Transverse colon (tissue), 4 donors: ENCODE measurements at places on chromosomes 7 and 10. TPM values are rescaled to one million over a fixed set of nuclear protein-coding genes. Genes with fewer than 3 reads are reported as not detected.
A peak's percentile ranks its signal among the peaks of the same experiment; 100 is the strongest.

Gene FKBP6
- total RNA-seq, result not detected

Gene SPDYE1
- not detected for total RNA-seq

Gene FAS
- 9.0 TPM for total RNA-seq

Gene LZTS2
- 41.8 TPM for total RNA-seq

Gene NOS3
- total RNA-seq, result 3.5 TPM

GRCh38 chr7:149683181-149683580, 90.2 kb downstream of the ZNF467 start:
- DNase-seq, result no peak
- no peaks in the 10 kb centered on the region for H3K36me3 ChIP-seq
- no peaks in the 10 kb centered on the region for H3K4me1 ChIP-seq
- no peak overlapping the region for H3K27ac ChIP-seq
- H3K4me3 ChIP-seq, result no peak overlapping the region
- H3K27me3 ChIP-seq, result peaks cover 13% of the 10 kb centered on the region

DNA sequence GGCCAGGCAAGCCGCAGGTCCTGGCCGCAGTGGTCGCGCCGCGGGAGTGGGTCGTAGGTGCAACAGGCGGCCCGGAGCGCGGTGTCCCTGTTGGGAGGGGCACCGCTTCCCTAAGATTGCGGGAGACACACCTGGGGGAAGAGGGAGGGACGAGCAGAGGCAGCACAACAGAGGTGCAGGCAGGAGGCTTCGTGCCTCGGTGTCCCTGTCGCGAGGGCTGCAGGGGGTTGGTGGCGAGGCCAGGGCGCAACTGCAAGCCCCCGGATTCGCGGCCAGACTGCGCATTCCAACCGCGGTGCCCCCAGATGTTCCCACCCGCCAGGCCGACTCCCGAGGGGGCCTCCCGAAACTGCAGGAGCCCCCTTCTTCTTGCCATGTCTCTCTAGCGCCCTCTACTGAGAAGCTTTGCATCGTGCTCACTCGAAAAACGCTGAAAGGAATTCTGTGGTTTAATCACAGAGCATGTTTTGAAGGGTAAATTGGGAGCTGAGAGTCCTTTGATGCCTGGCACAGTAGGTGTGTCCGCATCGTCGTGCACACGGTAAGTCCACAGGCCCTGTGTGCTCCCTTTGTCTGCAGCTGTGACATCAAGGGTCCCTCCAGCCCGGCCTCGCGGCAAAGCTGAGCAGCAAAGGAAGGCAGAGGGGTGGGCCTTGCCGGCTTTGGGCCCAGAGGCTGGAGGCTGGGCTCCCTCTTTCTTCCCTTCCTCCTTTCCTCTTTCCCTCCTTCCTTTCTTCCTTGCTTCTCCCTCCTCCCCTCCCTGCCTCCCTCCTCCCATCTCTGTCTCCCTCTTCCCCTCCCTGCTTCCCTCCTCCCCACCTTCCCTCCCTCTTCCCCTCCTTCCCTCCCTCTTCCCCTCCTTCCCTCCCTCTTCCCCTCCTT, 6.2 kb upstream of the MBL2 start:
- H3K27ac ChIP-seq, result no peak overlapping the region
- H3K27me3 ChIP-seq, result peaks cover 6% of the 10 kb centered on the region
- no peaks in the 10 kb centered on the region for H3K36me3 ChIP-seq
- no peak overlapping the region for H3K4me3 ChIP-seq
- DNase-seq, result no peak
- no peaks in the 10 kb centered on the region for H3K4me1 ChIP-seq

GRCh38 chr7:32150039-32150438, 79.8 kb upstream of the PDE1C start:
- no peaks in the 10 kb centered on the region for H3K27me3 ChIP-seq
- no peak overlapping the region for H3K27ac ChIP-seq
- DNase-seq, result no peak
- H3K36me3 ChIP-seq, result no peaks in the 10 kb centered on the region

DNA sequence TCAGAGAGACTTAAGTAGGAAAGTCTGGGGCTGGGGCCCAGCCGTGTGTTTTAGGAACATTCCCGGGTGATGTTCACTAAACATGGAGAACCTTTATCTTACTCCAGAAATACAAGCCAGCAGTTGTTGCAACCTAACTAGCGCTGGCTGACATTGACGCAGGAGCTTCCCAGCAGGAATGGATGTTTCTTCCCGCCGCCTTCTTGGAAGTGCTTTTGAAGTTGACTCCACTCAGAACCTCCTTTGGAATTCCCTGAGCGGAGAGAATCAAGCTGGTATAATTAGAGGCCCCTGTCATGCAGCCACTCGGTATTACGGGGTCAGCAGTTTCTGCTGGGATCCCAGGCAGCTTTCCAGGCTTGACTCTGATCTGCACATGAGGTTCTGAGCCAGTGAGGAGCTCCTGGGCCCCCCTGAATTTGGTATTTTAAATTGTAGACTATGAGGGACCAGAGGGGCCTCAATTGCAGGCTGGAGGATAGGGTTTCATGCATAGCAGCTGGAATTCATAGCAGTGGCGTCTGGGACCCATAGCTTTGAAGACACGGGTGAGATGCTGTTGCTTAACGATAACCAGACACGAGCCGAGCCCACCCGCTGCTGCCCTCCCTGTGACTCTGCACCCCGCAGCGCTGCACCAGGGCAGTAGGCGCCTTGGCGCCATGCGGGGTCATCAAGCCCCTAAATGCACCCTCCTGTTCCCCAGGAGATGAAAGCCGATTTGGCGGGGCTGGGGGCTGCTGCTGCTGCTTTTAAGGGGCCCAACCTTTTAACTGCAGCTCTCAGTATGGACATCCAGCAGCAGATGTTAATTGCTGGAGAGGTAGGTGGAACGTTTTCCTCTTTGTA, 61.8 kb downstream of the EEPD1 start:
- H3K27ac ChIP-seq, result peak overlapping the region; percentile 61
- DNase-seq, result no peak
- H3K27me3 ChIP-seq, result no peaks in the 10 kb centered on the region
- no peaks in the 10 kb centered on the region for H3K36me3 ChIP-seq

DNA sequence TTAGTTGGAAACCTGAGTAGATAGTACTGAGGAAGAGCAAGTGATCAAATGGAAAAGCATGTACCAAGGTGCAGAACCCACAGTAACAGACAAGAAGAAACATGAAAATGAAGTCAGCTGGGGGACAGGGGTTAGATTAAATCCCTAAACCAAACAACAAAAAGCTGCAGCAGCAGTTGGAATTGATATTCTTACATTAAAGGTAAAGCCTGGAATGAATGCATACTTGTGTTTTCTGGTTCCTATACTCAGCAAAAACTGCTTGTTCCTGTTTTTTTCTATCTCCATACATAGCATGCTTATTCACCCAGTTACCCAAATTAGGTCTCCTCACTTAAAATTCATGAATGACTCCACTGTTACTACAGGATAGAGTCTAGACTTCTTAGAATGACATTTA, 92.4 kb downstream of the TPST1 start:
- no peaks in the 10 kb centered on the region for H3K27me3 ChIP-seq
- DNase-seq, result no peak

- H3K27me3 ChIP-seq, result no peaks in the 10 kb centered on the region
- no peaks in the 10 kb centered on the region for H3K36me3 ChIP-seq
- H3K4me1 ChIP-seq, result peaks cover 7% of the 10 kb centered on the region
- H3K4me3 ChIP-seq, result no peak overlapping the region
- H3K27ac ChIP-seq, result no peak overlapping the region
Observed at GRCh38 chr10:24349379-24350001, 140.6 kb downstream of the KIAA1217 start.

DNA sequence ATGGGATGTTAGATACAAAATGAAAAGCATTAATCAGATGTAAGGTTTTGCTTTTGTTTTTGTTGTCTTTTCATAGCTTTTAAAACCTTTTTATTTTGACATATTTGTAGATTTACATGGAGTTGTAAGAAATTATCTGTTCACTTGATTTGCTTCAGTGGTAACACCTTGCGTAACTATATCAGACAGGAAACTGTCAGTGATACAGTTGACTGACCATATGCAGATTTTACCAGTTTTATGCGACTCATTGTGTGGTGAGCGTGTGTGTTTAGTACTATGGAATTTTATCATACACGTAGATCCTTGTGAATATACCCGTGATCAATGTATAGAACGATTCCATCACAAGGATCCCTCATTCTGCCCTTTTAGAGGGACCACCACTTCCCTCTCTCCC, 701.4 kb downstream of the SUGCT start:
- no peaks in the 10 kb centered on the region for H3K4me1 ChIP-seq
- H3K36me3 ChIP-seq, result no peaks in the 10 kb centered on the region
- no peaks in the 10 kb centered on the region for H3K27me3 ChIP-seq

- no peaks in the 10 kb centered on the region for H3K36me3 ChIP-seq
- DNase-seq, result no peak
- no peak overlapping the region for H3K27ac ChIP-seq
- no peaks in the 10 kb centered on the region for H3K4me1 ChIP-seq
- no peak overlapping the region for H3K4me3 ChIP-seq
Observed at GRCh38 chr7:43824963-43825362, 44.4 kb downstream of the MRPS24 start.

DNA sequence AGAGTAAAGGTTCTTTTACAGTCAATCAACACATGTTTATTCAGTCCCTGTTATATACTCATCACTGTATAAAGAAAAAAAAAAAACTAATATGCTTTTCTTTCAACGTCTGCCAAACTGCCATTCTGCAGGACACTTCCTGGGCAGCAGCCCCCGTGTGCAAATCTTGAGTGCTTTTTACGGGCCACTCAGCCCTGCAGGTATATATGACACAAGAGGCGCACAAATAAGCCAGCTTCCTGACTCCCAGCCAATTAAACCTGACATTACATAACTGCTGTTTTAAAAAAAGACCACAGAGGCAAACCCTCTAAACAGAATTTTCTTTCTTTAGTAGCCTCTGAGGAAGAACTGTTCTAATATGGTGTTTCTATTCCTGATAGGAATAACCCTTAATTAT, 263.0 kb upstream of the NEBL start:
- no peaks in the 10 kb centered on the region for H3K4me1 ChIP-seq
- DNase-seq, result no peak
- no peaks in the 10 kb centered on the region for H3K36me3 ChIP-seq

- DNase-seq, result no peak
- H3K27ac ChIP-seq, result no peak overlapping the region
- no peak overlapping the region for H3K4me3 ChIP-seq
- no peaks in the 10 kb centered on the region for H3K27me3 ChIP-seq
- no peaks in the 10 kb centered on the region for H3K4me1 ChIP-seq
Observed at GRCh38 chr7:15715435-15715834, 29.0 kb upstream of the MEOX2 start.

- H3K4me1 ChIP-seq, result no peaks in the 10 kb centered on the region
- no peaks in the 10 kb centered on the region for H3K27me3 ChIP-seq
- H3K27ac ChIP-seq, result no peak overlapping the region
- DNase-seq, result no peak
- H3K36me3 ChIP-seq, result no peaks in the 10 kb centered on the region
Observed at GRCh38 chr7:128673571-128673970, 1.5 kb downstream of the GARIN1A start.

- H3K27ac ChIP-seq, result no peak overlapping the region
- no peak for DNase-seq
- no peak overlapping the region for H3K4me3 ChIP-seq
- no peaks in the 10 kb centered on the region for H3K4me1 ChIP-seq
- no peaks in the 10 kb centered on the region for H3K36me3 ChIP-seq
Observed at GRCh38 chr7:90669492-90669891, 73.4 kb downstream of the CDK14 start.

DNA sequence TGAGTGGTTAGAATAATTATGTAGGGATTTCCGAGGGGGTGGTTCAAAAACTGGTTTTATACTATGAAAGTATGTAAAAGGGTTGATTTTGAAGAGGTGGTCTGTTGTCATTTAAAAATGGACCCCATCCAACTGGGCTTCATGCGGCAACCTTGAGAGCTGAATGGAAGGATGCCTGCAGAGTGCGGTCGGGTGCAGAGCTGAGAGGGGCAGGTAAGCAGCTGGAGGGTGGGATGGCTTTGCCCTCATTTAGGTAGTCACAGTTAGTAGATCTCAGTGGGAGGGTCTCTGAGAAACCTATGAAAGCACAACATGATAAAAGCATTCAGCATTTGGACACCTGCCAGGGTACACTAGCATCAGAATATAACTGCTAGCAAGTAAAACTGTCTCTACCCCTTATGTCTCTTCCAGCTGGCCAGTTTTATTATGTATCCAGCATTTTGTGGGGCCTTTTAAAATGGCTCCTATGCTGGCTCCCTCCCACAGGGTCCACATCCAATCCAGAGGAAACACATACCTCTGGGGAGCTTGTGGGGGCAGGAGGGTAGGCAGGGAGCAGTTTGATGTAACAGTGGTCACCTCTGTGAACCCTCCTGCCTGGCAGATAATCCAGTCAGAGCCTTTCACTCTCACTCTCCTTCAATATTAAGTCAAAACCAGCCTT, 75.9 kb upstream of the MAGI2 start:
- no peak overlapping the region for H3K27ac ChIP-seq
- no peaks in the 10 kb centered on the region for H3K27me3 ChIP-seq
- H3K36me3 ChIP-seq, result no peaks in the 10 kb centered on the region
- DNase-seq, result no peak

- no peak overlapping the region for H3K4me3 ChIP-seq
- H3K4me1 ChIP-seq, result no peaks in the 10 kb centered on the region
- H3K27me3 ChIP-seq, result no peaks in the 10 kb centered on the region
- no peak overlapping the region for H3K27ac ChIP-seq
- no peak for DNase-seq
Observed at GRCh38 chr7:47811632-47812380, 136.5 kb downstream of the PKD1L1 start.

GRCh38 chr7:73615886-73616285, 8.4 kb downstream of the MLXIPL start:
- H3K27me3 ChIP-seq, result peaks cover 27% of the 10 kb centered on the region
- no peak for DNase-seq
- H3K36me3 ChIP-seq, result no peaks in the 10 kb centered on the region
- H3K4me3 ChIP-seq, result no peak overlapping the region

DNA sequence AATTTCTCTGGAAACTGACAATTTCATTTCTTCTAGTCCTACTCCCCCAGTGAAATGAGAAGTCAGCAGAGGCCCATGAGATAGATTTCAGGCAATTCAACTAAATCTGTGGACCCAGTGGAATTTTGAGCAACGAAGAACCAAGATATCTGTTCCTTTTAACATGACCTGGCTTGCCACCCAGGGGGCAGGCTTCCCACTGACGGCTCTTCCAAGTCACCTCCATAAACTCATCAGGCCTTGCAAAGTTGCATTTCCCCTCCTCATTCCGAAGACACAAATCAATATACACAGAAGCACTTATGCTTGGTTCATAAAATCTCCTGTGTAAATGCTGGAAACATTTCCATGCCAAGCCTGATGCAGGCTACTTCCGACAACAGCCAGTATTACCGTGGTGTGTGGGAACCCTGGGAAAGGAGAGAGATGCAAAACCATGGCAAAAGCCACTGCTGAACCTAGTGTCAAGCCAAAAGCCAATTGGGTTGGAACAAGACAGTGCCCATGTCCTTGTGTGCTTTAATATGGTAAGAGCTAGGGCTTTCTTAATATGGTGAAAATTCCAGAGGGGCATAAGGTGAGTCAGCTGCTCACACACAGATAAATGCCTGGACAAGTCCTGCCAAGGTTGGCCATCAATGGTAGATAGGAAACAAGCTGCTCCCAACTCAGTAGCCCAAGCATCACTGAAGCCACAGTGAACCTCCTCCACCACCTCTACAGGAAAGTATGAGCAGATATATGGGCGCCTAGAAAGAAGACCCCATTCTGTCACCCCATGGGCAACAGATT, 1.6 kb downstream of the FRMD4A start:
- H3K4me3 ChIP-seq, result no peak overlapping the region
- H3K36me3 ChIP-seq, result no peaks in the 10 kb centered on the region
- H3K27ac ChIP-seq, result no peak overlapping the region
- peaks cover 27% of the 10 kb centered on the region for H3K27me3 ChIP-seq

GRCh38 chr10:46234026-46234425, 52.8 kb upstream of the ANTXRL start:
- DNase-seq, result no peak
- no peak overlapping the region for H3K4me3 ChIP-seq
- H3K27me3 ChIP-seq, result no peaks in the 10 kb centered on the region
- peaks cover 2% of the 10 kb centered on the region for H3K4me1 ChIP-seq
- no peaks in the 10 kb centered on the region for H3K36me3 ChIP-seq
